Epithelial cell of proximal tubule (primary cell): ENCODE measurements at places on chromosomes 16 and 17. TPM values are rescaled to one million over a fixed set of nuclear protein-coding genes. Genes with fewer than 3 reads are reported as not detected.

TBC1D3K gene
- total RNA-seq, result not detected in 2 replicates

PRDM7 gene
- total RNA-seq, result not detected in 2 replicates

CDH11 gene
- 5.8 and 22.9 TPM in 2 replicates for total RNA-seq

SYNGR3 gene
- 8.5 and 22.0 TPM in 2 replicates for total RNA-seq

SEPTIN1 gene
- total RNA-seq, result 0.23 TPM in 1 of 2 replicates, not detected in the other

EVPL gene
- total RNA-seq, result 22.2 and 24.8 TPM in 2 replicates
